ENCODE measurements at places on chromosomes 11 and 22.

DNA sequence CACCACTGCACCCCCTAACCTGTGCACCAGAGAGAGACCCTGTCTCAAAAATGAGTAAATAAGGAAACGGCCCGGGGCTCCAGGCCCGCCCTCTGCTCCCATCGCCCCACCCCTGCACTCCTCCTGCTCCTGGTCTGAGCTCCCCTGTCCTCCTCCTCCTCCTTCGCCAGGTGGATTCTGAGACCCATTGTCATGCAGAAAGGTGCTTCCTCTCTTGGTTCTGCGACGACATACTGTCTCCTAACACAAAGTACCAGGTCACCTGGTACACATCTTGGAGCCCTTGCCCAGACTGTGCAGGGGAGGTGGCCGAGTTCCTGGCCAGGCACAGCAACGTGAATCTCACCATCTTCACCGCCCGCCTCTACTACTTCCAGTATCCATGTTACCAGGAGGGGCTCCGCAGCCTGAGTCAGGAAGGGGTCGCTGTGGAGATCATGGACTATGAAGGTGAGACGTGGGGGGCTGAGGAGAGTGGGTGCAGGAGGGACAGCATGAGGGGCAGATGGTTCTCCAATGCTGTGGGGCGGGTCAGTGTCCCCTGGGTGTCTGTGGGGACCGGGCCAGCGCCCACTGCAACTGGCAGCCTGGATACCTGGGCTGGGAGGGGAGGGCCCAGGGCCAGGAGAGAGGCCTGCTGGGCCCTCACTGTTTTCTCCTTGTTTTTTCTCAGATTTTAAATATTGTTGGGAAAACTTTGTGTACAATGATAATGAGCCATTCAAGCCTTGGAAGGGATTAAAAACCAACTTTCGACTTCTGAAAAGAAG is 3.1 kb upstream of the APOBEC3D start:
- H3K36me3 ChIP-seq: peaks cover 4% of the 10 kb centered on the region
- no peak for DNase-seq
- H3K4me1 ChIP-seq: peaks cover 40% of the 10 kb centered on the region
- H3K27me3 ChIP-seq: no peaks in the 10 kb centered on the region
- H3K4me3 ChIP-seq: no peak overlapping the region

DNA sequence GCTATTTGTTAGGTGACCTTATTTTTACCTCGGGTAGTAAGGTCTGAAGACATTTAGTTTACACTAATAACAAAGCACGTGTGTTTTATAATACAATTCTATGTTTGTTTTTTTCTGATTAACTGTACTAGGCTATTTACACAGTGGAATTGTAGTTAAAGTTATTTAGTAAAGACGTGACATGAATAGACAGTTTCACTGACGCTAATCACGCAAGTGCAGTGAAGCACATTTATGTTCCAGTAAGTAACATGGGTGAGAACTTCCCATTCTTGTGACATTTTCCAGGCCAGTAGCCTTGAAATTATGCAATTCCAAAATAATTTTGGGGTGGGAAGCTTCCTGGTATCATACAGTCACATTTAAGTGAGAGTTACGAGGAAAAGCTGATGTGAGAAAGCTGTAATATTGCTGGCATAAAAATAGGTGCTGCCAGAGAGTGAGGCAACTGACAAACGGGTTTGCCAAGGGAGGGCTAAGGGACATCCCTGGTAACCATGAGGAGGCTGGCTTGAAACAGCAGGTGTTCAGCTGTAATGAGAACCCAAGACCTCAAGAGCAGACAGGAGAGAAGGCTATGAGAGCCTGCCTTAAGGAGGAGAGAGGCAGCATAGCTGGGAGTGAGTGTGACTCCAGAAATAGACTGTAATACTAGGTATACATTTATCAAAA is 378.8 kb downstream of the DCDC1 start:
- no peaks in the 10 kb centered on the region for H3K36me3 ChIP-seq
- no peak overlapping the region for H3K27ac ChIP-seq
- no peak overlapping the region for H3K4me3 ChIP-seq
- no peaks in the 10 kb centered on the region for H3K4me1 ChIP-seq

- no peak overlapping the region for H3K27ac ChIP-seq
- no peaks in the 10 kb centered on the region for H3K36me3 ChIP-seq
- H3K4me3 ChIP-seq: no peak overlapping the region
- no peak for DNase-seq
- H3K4me1 ChIP-seq: no peaks in the 10 kb centered on the region
- H3K27me3 ChIP-seq: peaks cover 20% of the 10 kb centered on the region
Observed at GRCh38 chr22:26322179-26322905, 106.7 kb upstream of the ASPHD2 start.

DNA sequence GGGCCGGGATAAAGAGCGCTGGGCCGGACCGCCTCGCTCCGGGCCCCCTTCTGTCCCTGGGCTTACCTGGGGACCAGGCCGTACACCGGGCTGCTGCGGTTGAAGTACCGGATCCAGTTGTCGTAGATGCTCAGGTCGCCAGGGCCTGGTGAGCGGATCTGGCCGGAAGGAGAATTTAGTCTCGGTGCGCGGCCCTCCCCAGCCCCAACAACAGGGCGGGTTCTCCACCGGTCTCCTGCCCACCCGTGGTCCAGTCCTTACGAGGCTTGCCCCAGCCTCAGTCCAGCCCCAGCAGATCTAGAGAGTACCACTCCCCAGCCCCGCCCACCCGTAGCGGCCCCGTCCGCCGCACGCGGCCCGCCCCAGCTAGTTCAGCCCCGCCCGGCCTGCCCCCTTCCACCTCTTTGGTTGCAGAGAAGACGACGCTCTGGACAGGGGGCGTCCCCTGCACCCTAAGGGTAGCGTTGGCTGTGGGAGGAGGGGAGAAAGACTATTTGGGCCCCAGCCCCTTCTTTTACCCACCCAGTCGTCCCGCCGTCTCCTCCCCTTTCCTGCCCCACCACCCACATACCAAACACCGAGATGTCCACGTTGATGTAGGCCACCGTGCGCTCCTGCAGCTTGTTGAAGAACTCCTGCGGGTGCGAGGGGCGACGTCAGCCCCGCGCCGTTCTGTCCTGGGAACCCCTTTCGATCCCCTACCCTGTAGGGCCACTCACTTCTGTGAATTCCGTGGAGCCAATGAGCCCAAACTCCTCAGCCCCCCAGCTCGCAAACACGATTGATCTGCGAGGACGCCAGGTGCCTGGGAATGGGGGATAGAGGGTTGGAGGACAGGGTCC is 6.8 kb downstream of the SAC3D1 start:
- H3K4me1 ChIP-seq: peaks cover 26% of the 10 kb centered on the region
- no peaks in the 10 kb centered on the region for H3K27me3 ChIP-seq
- DNase-seq: no peak
- H3K27ac ChIP-seq: no peak overlapping the region
- peaks cover 8% of the 10 kb centered on the region for H3K36me3 ChIP-seq

Measured in suprapubic skin (tissue), 4 donors.